ENCODE measurements at places on chromosomes 11 and 22. TPM values are rescaled to one million over a fixed set of nuclear protein-coding genes. Genes with fewer than 3 reads are reported as not detected.

The SMTNL1 gene
- not detected for total RNA-seq

The TRIM51 gene
- total RNA-seq, result not detected

The LRRC32 gene
- total RNA-seq, result 46.4 TPM

The BATF2 gene
- total RNA-seq, result 2.3 TPM

The OR4C16 gene
- not detected for total RNA-seq

The CTSW gene
- not detected for total RNA-seq

The GLB1L3 gene
- 0.81 TPM for total RNA-seq

The OR52E8 gene
- total RNA-seq, result not detected

Data from hair follicle dermal papilla cell (primary cell).